ENCODE measurements at places on chromosomes 11 and 22.

GRCh38 chr11:77082838-77083565 is 16.2 kb downstream of the CAPN5 start:
- peak; percentile 39 for DNase-seq

- no peak for DNase-seq
Measured at GRCh38 chr11:123654566-123655081, at the start of gene SCN3B. TSS of gene SCN3B (minus strand) at chr11:123654624. CDS start at chr11:123653801, 823 bp downstream.

- DNase-seq, result peak; percentile 32
Measured at GRCh38 chr22:38871360-38872171, 450 bp downstream of the CBX6 start.

DNA sequence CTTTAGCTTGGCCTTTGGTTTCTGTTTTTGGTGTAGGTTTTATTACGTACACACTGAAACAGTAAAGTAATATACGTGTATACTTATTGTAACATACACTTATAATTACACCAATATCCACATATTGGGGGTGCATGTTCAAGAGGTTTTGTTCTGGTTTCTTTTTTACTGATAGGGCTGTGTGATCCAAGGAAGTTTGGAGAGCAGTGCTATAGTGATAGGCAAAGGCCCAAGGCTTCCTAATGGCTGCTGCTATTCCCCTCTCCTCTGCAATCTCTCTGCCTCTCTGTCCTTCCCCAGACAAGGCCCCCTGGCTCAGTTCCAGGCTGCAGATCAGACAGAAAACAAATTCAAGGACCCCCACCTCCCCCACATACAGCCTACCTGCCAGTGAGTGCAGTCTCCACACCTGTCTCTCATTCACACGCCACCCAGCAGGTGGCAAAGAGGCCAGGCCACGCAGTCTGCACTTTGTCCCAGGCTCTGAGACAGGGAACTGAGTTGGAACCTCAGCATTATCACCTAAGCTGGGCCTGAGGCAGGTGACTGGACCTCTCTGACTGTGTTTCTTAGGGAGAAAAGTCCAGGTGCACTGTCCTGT is 15.1 kb downstream of the TMEM184B start:
- DNase-seq, result no peak

GRCh38 chr11:92623055-92623454 is 346.4 kb upstream of the MTNR1B start:
- DNase-seq, result no peak

- no peak for DNase-seq
Measured at GRCh38 chr11:86719781-86720463, 47.5 kb upstream of the ME3 start.

DNA sequence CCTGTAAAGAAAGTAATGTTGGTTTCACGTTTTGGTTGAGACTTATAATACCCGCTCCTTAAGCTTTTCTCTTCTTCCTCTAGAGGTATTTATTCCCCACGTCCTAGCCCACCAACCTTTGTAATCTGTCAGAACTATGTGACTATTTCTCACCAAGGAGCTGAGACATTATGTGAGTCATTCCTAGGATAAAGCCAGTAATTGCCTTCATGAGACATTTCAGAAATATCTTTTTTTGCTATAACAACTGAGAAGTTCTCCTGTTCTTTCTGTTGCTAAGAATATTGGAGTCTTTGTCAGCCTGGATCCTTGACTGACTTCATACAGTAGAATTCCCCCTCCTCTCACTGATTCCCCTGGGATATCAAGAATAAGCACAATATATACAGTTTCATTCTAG is 1497.0 kb upstream of the TENM4 start:
- DNase-seq, result no peak

GRCh38 chr22:28914201-28914600 is 30.8 kb downstream of the ZNRF3 start:
- no peak for DNase-seq

DNA sequence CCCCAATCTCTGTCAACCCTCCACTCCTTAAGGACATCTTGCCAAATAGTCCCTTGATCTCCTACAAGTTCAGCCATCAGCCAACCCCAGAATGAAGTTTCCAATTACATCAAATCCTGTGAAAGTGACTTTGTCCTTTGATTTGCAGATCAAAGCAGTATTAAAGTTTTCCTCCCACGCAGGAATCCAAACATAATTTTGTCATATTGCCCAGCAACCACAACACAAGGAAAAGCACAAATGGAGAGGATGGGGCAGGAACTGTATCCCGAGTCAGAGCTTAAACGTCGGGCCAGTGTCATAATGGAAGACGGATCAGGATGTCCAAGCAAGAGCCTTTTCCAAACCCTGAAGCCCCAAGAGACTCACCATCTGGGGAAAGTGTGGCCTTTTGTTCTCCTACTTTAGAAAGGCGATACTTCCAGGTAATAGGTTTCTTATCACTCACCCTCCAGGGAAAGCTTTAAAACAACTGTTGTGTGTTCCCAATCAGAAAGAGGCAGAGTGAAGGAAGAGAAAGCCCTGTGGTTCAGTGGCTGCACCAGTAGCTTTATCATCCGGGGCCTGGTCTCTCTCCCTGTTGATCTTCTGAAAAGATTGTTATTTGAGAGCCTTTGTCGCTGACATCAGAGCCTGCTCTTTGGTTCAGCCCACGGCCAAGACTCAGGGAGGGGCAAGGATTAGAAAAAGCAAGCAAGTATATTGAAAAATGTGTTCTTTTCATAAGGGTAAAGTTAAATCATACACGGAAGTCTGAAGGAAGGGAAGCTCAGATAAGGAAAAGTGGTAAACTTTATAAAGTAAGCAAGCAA is 41.7 kb downstream of the EXPH5 start:
- DNase-seq, result no peak

GRCh38 chr11:78039919-78040671 is 17.0 kb upstream of the KCTD14 start:
- peak; percentile 19 for DNase-seq

- no peak for DNase-seq
Measured at GRCh38 chr11:98183034-98183433, 837.7 kb upstream of the CNTN5 start.

DNA sequence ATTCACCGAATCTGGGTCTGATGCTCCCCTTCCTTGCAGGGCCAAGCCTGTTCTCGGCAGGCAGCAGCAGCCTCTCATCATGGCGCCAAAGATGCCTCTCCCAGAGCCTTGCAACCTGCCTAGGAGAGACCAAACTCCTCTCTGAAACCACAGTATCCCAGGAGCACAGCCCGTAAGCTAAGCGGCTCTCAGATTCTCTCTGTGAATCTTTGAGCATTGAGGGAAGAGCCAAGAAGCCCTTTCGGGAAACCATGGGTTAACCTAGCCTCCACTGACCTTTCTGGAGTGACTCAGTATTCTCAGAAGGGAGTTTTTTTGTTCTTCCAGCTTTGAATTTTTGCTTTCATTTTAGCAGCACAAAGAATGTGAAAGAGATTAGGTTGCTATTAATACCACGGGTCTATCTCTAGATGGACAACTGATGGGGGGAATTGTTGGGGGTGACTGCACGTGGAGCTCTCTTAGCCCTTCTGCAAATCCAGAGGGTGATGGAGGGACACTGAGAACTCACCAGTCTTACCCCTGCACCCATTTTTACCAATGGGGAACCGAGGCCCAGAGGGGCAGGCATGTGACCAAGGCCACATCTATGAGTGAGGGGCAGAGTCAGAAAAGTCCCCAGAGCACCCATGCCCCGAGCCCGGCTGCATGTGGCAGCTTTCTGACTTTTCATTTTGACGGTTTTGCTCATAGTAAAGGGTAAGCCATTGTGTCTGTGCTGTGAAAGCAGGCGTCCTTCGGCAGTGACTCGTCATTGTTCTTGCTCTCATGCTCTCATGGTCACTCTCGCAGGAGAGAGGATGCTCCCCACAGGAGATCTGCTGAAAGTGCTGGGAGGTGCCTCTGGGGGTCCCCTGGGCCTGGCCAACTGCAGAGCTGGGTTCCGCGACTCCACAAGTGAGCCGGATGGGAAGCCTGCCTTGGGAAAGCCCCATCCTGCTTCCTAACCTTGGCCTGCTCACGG is 36.0 kb downstream of the IRAG1 start:
- DNase-seq, result peak; percentile 23

- DNase-seq, result no peak
Measured at GRCh38 chr22:17007852-17008731, at the start of gene GAB4. TSS of gene GAB4 (minus strand) at chr22:17008222. CDS start at chr22:17008114, 108 bp downstream.

DNA sequence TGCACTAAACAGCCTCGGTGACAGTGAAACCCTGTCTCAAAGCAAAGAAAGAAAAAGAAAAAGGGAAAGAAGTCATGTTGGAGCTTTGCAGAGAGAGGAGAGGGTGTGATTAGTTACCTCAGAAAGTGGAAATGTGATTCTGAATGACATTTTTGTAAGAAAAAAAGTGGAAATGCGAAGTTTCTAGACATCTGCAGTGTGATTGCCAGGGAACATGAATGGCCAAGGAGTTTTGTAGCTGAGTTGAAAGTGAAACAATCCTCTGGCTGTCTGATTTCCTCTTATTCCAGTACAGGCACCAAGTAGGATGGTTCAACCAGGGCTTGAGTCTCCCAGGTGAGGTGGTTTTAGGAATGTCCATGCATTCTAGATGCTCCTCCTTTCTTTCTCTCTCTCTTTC is 17.8 kb upstream of the SYVN1 start:
- DNase-seq, result no peak

DNA sequence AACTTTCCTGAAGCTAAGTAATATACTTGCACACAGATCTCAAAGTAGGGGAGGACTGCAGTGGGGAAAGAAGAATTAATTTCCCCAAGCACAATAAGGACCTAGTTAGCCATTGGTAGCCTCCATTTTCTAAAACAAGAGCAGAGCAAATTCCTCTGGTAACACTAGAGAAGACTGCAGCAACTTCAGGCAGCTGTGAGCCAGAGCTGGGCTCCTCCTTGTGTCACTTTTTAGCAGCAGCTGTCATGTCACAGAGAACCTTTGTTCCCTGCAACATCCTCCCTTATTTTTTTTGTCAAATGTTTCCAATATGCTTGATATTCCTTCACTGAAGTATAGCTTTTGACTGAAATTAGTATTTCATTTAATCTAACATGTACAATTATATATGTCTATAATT is 54.4 kb downstream of the RRAS2 start:
- DNase-seq, result no peak

DNA sequence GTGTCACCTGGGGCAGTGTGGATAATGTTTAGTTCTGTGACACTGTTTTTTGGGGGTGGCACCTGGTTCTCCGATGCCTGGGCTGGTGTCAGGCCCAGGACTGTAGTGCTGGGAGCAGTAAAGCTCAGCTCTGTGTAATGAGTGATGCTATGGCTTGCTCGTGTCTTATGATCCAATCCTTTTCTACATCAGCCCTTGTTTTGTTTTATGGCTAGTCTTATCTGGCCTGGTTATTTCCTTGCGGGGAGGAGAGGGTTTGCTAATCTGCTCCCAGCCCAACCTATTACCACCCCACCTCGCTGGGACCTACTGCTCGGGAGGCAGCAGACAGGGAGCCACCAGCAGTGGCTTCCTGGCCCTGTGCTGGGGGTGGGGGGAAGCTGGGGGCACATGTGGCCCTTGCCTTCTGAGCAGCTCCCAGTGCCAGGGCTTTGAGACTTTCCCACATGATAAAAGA is 35.0 kb upstream of the TPBGL start:
- no peak for DNase-seq

DNA sequence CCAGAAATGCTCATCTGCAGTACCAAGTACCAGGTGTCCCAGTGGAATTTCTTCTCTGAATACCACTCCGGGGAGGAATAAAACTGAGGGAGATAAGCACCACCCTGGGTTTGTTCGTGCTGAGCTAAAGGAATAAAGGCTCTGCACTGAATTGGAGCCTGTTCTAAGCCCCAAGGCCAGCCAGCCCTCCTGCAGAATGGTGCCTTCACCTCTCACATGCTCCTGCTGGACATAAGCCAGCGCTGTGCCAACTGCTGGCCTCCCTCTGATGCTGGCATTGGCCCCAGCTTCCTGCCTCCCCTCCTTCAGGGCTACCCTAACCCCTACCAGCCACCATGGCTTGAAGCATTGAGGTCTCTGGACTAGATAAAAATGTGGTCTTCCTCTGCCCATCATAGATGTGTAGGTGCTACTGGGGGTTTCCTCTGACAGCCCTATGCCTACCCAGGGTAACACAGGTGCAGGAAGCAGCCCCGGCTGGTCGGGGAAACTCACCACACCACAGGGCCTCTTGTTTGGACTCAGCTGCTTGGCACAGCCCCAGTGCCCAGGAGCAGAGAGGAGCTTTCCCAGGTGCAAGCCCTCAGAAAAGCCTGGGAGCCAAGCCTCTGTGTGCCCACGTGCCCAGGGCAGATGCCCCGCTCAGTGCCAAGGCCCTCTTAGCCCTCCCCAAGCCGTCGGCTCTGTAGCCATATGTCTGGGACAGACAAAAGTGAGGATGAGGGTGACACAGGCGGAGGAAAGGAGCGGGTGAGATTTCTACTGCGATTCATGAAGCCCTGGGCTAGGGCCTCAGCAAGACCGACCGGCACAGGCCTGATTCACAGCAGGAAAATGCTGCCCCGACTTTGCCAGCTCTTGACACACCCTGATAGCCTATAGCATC is 34.1 kb upstream of the JAM3 start:
- no peak for DNase-seq
